ENCODE measurements at places on chromosomes 16 and 17.

GRCh38 chr16:1101133-1101532 is 5.1 kb upstream of the C1QTNF8 start:
- no peak for DNase-seq

DNA sequence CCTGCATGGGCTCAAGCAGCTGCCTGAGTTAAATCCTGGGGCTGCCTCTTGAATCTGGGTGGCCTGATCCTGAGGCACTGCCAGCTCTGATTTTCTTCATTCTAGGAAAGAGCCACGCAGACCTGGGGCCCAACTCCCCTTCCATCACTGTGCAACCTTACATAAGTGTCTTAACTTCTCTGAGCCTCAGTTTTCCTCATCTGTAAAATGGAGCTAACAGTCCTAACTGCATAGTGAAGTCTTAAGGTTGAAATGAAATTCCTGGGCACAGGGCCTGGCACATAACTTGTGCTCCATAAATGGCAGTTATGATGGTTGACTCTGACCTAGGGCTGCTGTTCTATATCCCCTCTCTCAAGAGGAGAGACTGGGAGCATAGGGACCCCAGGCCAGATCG is 236.6 kb downstream of the GSG1L start:
- no peak for DNase-seq

DNA sequence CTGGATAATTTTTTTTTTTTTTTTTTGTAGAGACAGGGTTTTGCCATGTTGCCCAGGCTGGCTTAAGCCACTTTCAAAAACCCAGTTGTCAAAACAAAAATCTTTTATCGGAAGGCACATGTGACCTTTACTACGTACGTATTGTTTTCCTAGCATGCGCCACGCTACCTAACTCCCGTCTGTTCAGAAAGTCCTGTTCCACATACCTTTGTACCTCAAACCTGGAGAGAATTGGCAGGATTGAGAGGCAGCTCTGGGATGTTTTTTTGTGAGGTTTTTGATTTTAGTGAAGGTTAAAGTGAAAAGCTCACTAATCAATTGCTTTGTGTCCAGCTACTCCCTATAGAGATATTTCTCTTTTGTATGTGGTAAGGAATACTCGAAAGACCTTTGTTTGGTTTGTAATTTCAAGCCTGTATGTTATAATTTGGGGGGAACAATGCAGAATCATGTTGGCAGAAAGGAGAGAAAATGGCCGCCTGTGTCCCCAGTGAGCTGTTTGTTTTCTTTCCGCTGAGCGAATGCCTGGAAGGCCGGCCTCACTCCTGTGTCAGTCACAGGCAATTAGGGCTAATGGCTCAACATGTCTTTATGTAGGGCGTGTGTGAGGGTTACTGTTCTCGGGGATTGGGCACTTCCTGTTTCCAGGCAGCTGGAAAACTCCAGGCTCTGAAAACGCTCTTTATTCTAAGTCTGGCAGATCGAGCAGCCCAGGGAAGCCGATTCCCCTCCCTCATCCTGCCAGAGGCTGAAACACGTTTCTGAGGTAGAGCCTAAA is 60.8 kb upstream of the CLEC18A start:
- no peak for DNase-seq

DNA sequence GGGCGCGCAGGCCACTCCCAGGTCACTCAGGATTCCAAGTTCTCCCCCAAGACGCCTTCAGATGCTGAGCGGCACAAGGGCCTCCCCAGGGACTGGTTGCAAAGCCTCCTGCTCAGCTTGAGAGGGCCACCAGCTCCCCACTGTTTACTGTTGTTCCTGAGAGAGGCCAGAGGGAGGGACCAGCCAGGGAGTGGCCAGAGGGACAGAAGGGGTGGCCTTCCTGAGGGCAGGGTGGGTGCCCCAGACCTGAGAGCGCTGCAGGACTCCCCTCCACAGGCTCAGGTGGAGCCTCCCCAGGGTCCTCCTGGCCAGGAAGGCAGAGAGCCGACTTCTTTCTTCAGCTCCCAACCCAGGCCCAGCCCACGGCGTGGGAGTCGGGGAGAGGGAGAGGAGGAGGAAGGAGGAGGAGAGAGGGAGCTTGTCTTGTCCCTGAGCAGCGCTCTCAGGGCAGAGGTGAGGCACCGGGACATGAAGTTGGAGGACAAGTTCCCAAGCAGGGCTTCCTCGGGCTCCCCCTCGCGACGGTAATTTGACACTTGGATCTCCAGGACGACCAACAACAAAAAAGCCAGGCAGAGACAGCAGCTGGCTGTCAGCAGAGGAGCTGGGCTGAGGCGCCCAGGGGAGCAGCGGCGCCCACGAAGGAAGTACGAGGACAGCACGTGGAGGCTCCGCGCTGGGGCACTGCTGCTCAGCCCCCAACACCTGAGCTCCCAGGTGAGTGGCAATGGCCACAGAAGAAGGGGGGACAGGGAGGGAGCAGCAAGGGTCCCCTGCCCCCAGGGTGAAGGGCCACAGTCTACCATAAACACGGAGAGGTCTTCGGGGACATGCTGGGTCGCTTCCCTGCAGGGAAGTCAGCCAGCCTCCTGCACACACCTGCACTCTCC is 497 bp downstream of the SMIM5 start:
- DNase-seq: peak; percentile 44

DNA sequence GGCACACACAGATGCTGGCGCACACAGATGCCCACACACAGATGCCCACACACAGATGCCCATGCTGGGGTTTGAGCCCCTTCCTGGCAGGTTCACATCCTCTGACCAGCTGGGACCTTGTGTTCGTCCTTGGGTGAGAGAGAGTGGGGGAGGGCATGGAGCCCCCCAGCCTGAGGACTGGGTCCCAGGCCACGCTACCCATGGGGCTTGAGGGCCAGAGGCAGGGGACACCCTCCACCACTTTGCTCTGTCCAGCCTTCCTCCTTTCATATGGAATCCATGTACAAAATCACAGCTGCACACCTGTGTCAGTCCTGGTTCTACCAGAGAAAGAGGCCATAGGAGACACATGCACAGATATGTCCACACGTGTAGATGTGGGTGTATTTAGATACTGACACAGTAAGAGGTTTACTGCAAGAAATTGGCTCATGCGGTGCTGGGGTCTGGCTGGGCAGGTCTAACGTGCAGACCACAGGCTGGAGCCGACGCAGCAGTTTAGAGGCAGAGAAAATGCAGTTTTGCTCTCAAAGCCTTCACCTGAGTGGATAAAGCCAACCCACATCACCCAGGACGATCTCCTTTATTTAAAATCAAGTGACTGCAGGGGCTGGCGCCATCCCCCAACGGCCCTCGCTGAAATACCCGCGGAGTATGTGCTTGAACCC is 10.8 kb downstream of the SLC22A31 start:
- no peak for DNase-seq

- no peak for DNase-seq
These were observed 164.3 kb downstream of the ANKFN1 start for GRCh38 chr17:56317351-56318208.
